ENCODE measurements at places on chromosomes 4 and X.

GRCh38 chr4:9942139-9942538 lies 79.2 kb downstream of the SLC2A9 start:
- DNase-seq = no peak

DNA sequence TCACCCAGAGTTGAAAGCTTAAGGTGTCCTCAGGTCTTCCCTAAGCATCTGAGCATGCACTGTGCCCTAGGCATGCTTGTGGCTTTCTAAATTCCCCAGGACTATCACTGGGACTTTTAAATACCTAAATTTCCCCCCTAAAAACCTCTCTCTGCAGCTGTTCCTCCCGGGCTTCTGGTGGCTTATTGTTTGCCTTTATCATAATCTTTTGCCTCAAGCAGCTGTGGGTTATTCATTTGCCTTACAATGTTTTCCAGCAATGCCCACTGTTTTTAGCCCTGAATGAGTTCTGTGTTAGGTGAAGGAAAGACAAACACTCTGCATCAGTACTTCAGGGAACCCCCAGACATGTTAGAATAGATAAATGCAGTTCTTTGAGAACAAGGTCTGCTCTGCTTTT lies 455.0 kb downstream of the ZIC3 start:
- no peak for DNase-seq

DNA sequence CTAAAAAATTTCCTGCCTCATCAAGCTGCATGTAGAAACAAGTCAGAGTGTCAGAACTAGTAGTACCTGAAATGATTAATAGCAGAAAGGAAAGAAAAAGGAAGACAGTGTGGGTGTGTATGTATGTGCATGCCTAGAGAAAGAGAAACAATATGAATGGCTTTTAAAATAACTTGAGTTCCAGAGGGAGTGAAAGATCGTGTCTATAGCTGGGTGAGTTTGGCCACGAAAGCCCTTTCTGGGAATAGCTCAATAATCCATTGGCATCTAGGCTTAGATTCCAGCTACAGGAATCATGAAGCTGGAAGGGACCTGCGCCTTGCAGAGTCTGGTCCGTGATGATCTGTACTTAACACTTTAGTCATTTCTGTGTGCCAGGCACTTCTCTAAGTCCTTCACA lies 195.6 kb downstream of the RAPGEF2 start:
- no peak for DNase-seq

DNA sequence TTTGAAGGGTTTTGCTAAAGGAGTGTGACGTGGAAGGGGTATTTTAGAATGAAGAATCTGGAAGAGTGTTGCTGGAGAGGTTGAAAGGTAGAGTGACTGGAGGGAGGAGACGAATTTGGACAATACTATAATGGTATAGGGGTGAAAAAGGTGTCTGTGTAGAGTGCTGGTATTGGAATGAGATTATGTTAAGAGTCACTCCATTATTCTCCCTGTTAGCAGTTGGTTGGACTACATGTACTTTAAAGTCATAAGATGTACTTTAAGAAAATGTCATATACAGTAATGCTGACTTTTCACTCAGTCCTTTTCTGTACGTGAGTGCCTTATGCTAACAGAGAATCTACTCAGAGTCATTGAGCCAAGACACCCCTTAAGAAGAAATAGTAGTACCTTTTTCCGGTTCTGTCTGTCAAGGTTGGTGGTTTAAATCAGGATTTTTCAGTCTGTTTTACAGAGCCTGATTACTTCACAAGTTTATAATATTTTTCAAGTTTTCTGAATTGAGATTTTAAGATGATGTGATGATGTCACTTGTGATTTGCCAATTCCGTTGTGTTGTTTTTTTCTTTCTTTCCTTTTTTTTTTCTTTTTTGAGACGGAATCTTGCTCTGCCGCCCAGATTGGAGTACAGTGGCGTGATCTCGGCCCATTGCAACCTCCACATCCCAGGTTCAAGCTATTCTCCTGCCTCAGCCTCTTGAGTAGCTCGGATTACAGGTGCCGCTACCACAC lies 56.6 kb downstream of the WWC2 start:
- DNase-seq = no peak

DNA sequence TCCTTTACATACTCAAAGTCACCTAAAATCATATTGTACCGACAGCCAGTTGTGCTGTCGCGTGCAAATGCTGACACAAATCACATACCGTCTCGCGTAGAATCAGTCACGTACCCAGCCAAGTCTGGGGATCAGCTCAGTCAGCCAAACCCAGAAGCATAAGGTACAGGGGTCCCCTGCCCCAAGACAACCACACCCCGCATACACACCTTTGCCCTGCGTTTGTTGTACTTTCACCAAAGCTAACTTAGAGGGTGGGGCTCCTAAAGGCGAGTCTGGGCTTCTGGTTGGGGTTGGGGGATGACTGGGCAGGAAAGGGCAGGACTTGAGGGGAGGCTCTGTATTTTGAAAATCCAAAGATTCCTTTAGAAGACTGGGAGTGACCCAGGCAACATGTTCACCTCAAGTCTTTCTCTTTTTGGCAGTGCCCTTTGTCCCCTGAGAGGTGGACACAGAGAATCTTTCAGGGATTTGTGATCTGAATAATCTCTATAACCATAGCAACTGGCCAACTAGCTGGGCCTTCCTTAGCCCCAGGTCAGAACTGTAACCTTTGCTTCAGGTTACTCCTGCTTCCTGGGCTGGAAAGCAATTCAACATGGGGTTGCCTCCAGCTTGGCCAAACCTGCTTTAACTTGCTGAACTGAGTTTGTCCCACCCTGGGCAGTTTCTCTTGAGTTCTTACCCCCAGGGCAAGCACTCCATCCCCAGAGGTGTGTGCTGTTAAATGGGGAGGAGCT lies 992 bp downstream of the GDPD2 start:
- DNase-seq = no peak

DNA sequence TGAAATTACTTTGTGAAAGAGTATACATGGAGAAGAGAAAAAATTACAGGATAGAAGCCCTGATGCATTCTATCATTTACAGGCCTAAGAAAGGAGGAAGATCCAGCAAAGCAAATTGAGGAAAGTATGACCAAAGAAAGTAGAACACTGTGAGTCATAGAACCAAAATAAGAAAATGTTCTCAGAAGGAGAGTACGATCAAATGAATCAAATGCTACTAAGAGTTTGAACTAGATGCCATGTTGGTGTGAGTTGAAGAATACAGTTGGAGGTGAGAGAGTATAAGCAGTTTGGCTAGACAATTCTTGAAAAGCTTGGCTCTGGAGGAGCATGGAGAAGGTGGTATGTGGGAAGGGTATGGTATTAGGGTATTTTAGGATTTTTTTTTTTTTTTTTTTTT lies 161.8 kb downstream of the RPA4 start:
- DNase-seq = no peak

DNA sequence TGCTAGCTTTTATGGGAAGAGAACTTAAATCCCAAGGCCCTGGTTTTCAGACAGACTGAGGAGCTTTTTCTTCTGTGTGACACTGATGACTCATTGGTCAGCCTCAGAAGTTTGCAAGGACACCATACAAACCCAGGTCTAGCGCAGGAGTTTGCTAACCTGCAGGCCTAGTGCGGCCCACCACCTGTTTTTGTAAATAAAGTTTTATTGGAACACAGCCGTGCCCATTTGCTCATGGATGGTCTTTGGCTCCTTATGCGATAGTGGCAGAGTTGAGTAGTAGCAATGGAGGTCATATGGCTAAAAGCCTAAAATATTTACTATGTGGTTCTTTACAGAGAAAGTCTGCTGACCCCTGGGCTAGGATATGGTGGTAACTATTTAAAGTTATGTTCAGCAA lies 98.3 kb downstream of the STOX2 start:
- no peak for DNase-seq

DNA sequence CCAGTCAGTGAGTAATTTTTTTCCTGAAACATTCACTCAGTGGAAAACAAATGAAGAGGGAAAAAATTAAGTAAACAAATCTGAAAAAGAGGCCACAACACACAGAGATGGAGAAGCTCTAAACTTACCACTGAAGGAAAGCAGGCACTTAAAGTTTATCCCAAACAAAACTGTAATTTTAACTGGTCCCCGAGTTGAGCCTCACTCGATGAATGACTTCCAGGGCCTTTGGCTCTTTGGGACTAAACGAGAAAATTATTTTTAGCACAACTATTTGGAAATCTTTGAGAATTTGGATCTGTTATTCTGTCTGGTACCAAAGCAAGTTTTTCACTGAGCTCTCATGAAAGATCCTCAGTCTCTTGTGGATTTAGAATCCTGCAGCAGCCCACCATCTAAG lies at the start of gene C1QTNF7:
TSS of gene C1QTNF7 (plus strand) at position 333 of the 400 bp plus-strand sequence. CDS start 7,711 bp downstream, outside the sequence.
- no peak for DNase-seq

DNA sequence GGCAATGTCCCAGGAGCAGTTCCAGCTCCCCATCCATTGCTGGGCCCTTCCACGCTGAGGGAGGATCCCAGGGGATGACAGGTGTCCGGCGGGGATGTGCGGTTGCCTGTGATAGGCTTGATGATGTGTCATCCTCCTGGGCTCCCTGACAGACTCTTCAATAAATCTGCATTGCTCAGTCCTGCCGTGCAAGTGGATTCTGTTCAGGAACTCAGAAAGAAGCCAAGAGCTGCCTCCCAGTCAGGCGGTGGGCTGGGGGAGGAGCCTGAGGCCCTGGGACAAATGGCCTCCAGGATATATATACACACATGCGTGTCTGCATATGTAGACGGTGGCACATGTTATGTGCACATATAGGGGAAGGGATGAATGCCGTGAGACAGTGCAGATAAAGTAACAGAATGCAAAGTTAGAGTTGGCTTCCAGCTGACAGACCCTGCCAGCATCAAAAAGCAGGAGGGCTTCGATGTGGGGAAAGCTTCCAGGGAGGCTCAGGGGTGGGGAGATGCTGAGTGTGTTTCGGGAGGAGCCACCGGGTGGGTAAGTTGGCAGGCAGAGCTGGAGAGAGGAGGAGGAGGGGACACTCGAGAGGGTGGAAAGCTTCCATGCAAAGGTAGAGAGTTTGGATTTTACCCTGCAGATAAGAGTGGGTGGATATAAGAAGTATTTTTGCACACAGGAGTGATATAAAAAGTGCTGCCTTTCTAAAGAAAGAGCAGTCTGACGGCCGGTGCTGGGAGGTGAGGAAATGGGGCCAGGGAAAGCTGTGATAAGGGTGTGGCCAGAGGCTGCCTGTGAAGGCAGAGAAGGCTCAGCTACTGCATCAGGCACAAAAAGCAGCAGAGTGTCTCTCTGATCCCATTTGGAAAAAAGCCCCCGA lies 28.5 kb upstream of the CRMP1 start:
- DNase-seq = no peak

GRCh38 chr4:130146773-130147172 lies 1050.8 kb downstream of the C4orf33 start:
- DNase-seq = no peak

- DNase-seq = no peak
Observed at GRCh38 chrX:100409610-100410590, at the start of gene PCDH19. Gene PCDH19 (minus strand): TSS chrX:100410273. CDS start chrX:100408597, 1,676 bp downstream.

GRCh38 chr4:95833711-95834194 lies 6.1 kb upstream of the PDHA2 start:
- no peak for DNase-seq

GRCh38 chrX:22746081-22746480 lies 253.7 kb upstream of the DDX53 start:
- peak; percentile 6 for DNase-seq

DNA sequence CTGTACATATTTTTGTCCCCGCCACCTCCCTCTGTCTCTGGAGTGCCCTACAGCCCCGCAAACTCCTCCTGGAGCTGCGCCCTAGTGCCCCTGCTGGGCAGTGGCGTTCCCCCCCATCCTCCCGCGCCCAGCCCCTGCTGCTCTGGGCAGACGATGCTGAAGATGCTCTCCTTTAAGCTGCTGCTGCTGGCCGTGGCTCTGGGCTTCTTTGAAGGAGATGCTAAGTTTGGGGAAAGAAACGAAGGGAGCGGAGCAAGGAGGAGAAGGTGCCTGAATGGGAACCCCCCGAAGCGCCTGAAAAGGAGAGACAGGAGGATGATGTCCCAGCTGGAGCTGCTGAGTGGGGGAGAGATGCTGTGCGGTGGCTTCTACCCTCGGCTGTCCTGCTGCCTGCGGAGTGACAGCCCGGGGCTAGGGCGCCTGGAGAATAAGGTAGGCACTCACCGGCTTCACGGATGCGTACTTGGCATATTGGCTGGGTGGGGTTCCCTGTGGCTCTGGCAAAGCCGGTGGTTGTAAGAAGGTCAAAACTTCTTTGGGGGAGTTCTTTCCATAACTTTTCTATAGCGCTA lies 653 bp downstream of the HHIP start:
- no peak for DNase-seq

DNA sequence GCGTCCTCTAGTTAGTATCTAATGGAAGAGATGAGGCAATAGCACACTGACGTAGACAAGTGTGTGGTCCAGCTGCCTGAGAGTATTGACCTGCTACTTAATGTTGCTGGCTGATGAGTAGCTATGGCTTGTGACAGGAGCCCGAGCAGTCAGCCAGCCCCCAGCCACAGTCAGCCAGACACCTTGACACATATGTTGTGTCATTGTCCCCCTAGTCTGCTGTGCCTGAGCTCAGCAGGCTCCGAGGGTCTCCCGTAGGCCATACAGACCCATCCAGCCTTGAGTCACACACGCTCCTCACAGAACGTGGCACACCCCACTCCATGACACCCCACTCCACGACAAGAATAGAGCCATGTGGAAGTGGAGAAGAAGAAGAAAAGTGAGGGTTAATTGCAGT lies 362.1 kb downstream of the UNC5C start:
- DNase-seq = no peak

DNA sequence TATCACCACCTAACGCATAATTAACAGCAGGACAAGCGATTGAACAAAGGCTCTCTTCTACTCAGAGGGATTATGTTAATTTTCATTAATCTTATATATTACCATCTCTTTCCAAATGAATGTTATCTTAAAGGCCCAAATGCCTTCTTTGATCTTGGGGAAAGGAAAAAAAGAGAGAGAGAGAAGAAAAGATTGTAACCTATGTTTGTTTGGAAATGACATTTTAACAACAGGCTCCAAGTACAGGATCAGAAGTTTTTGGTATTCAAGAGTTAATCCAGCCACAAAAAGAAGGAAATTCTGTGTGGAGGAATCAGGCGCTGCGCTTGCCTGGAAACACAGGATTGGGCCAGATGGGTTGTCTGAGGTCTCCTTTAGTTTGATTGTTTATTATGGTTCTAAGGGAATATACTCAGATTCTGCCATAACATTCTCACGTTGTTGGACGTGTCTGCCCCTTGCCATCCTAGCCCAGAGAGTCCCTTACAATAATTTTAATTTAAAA lies 100.7 kb upstream of the STX18 start:
- no peak for DNase-seq

DNA sequence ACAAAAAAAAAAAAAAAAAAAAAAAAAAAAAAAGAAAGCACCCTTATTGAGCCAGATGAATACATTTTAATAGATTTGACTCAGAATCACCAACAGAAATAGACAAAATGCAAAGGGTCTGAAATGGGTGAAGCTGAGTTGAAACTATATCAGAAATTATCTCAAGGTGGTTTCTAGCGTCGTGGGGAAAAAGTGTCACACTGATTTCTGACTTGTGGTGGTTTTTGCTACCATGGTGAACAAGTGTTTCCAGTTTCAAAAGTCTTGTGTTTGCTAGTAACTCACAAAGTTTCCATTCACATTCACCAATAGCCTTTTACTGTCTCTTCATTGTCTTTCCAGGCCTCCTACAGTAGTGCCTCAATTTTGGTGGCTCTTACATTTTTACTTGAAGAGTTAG lies 135.5 kb downstream of the ARHGAP24 start:
- no peak for DNase-seq
